ENCODE measurements at places on chromosomes 11 and 22. TPM values are rescaled to one million over a fixed set of nuclear protein-coding genes. Genes with fewer than 3 reads are reported as not detected.

- DNase-seq: no peak
Observed at GRCh38 chr22:44119669-44120313, 60.9 kb upstream of the PARVG start.

CLDN5 gene
- total RNA-seq: 22.0 TPM

DNA sequence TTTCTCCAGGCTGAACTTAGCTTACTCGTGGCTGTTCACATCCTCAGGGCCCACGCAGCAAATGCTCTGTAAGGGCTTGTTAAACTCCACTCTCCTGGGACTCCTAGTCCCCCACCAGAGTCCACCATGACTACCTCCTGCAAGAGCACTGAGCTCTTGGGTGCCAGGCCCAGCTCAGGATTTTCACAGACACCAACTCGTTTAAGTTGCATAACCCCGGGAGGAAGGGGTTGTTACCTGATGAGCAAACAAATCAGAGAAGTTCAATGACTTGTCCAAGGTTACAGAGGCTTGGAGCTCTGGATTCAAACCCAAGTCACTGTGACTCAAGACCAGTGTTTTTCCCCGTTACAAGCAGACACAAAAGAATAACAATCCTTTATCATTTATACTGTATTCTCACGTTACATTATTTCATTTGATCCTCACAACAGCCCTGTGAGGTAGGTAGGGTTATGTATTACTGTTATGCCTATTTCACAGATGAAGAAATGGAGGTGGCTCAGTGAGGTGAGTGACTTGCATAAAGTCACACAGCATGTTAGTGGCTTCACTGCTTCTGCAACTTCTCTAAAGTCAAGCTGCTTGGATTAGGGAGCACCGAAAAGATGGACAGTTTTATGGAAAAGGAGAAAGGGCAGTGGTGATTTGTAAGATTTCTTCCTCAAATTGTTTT is 17.4 kb downstream of the KCTD21 start:
- DNase-seq: no peak

DNA sequence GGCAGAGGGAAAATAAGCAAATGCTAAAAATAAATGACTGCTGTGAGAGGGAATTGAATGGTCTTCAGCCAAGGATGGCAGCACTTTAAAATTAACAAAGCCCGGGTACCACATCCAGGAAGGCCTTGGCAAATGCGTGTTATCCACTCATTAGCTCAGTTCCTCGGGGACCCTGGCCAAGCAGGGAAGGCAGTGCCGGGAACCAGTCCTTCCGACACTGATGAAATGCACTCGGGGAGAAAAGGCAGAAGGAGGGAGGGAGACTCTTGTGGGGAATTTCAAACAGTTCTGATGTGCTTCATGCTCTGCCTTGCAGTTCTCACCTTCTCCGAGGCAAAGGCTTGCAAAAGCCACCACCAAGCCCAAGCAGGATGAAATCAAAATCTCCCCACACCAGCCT is 38.3 kb downstream of the CLPB start:
- DNase-seq: no peak

DNA sequence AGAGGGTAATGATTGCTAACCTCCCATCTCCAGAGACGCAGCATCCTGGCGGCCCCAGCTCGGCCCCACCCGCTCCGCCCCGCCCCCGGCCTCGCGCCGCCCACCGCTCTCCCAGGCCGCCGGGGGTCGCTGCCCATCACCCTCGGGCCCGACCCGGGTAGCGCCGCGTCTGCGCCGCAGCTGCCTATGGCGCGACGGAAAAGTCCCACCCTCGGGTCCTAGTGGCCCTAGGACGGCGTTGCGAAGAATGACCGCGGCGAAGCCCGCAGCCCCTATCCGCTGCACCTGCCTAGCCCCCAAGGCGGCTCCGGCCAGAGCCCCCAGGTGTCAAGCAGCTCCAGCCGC is 457 bp downstream of the CPSF7 start:
- peak; percentile 81 for DNase-seq

DNA sequence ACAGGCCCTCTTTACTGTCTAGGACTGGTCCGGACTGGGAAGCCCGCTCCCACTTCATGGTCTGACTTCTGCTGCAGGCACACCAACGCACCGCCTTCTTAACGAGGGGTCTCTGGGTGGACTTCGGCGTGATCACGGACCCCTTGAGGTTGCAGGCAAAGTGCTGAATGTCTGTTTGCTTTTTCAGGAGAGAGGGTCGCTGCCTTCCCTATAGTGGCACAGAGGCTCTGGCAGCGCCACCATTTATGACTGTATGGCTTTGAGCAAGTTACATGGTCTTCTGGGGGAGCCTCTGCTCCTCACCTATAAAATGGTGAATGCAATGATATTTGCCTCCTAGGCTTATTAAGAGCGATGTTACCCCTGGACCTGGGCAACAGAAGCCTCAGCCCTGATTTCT is 1.4 kb upstream of the SCN4B start:
- DNase-seq: no peak

- no peak for DNase-seq
Observed at GRCh38 chr11:42271306-42271705, 811.9 kb upstream of the LRRC4C start.

DNA sequence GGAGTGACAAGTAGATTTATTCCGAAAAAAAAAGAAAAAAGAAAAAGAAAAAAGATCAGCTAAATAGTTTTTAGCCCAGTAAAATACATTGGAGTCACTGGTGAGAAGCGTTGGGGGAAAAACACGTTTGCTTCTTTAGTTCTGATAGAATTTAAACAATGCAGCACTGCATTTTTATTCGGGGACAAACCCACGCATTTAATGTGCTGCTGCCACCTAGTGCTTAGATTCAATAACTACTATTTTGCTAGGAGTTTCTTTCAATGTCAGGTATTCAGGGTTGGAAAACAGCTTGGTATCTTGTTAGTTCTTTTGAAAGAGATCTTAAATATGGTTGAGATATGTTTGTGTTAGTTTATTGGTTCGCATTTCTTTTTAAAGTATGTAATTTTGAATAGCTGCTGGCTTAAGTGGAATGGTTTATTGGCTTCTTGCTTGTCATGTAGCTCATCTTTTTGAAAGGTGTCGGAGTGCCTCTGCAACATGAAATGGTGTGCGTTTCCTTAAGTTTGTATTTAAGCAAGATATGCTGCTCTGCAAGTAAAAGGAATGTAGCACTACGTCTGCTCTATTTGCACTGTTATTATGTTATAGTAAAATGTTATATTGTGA is 41.9 kb downstream of the SVIP start:
- peak; percentile 23 for DNase-seq

Measured in mucosa of descending colon (tissue), 3 donors.